ENCODE measurements at places on chromosomes 11 and 22.

DNA sequence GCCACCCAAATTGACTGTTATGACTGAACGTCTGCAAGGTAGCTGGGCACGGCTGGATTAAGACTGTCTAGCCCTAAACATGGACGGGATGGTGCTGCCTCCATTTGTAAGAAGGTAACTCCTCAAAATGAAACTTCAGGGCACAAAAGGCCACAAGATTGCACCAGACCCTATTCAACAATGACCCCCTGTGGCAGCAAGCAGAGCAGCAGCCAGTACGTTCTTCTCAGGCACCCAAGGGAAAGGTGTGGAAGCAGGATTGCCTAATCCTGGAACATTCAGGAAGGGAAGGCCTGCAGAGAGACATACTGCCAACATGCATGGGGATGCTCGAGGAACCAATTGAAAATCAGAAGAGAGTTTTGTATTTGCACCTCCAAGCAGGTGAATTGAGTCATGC is 4.5 kb upstream of the TBX10 start:
- DNase-seq, result no peak

- DNase-seq, result no peak
These were observed 163.8 kb downstream of the BRD1 start for GRCh38 chr22:49663823-49664222.

GRCh38 chr11:17019232-17019631 is 5.0 kb upstream of the PLEKHA7 start:
- peak; percentile 72 for DNase-seq

DNA sequence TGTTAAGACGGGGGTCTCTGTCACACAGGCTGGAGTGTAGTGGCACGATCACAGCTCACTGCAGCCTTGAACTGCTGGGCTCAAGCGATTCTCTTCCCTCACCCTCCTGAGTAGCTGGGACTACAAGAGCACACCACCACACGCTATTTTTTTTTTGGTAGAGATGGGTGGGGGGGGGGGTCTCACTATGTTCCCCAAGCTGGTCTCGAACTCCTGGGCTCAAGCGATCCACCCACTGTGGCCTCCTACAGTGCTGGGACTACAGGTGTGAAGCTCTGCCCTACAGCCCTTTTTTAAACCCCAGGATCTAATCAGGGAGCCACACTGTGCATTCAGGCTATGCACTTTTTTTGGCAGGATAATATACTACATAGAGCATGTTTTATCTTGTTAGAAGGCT is 1.4 kb upstream of the DHCR7 start:
- no peak for DNase-seq

GRCh38 chr22:32583921-32584335 is 109.3 kb downstream of the FBXO7 start:
- DNase-seq, result no peak
